ENCODE measurements at places on chromosomes 2 and 18. TPM values are rescaled to one million over a fixed set of nuclear protein-coding genes. Genes with fewer than 3 reads are reported as not detected.

- no peak for DNase-seq
Measured at GRCh38 chr2:181646415-181646987, 10.4 kb downstream of the CERKL start.

The PRSS56 gene
- not detected for total RNA-seq

DNA sequence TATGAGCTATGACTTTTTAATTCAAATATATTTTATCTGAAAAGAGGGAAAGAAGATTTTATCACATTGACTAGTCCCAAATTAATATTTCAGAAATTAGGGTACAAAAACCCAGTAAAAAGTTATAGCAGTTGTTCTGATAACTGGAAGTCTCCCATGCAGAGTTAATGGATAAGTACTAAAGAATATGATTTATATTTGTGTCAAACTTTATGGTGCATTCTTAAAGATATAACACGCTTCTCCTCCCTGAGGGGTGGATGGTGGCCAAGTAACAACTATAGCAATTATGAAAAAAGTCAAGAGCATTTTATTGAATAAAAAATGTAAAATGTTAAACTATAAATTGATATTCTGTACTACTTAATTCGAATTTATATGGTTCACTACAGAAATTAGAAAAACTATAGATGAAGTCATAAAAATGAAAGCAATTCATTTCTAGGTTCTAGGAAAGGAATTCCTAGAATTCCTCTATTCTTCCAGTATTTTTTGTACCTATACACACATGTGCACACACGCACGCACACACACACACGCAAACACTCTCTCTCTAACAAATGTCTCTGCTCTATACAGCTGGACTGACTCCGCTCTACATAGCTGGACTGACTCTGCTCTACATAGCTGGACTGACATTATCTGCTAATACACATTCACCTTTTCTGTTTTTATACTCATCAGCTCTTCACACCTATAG, 111.3 kb downstream of the PRELID3A start:
- DNase-seq: no peak

DNA sequence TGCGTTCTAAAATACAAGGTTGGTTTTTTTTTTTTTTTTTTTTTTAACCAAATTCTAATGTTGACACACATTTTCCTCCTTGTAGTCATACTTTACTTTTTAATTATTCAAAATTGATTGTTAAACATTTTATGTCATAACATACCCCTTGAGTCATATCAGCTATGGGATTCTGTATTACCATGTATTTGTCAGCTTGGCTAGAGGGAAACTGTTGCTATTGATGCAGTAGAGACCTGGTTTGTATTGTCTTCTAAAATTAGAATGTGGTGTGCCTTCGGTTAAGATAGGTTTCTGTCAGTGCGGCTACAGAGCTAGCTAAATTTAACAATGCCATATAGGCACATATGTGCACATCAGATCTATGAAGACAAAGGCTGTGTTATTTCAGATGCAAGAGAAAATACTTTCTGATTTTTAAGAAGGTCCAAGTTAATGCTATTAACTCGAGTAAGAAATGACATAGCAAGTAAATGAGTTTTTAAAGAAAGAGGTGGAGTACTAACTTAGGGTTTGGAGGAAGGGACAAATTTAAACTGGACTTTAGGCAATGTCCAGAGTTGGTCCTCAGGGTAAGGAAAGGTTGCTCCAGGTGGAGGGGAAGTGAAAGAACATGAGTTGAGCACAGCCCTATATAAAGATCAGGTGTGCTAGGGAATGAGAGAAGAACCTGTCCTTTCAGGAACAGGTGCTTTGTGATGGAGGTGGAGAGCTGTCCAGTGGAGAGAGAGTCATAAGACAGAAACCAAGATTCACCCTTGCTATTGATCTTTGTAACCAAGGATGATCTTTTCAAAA, 152.3 kb downstream of the PRPF40A start:
- DNase-seq: no peak

DNA sequence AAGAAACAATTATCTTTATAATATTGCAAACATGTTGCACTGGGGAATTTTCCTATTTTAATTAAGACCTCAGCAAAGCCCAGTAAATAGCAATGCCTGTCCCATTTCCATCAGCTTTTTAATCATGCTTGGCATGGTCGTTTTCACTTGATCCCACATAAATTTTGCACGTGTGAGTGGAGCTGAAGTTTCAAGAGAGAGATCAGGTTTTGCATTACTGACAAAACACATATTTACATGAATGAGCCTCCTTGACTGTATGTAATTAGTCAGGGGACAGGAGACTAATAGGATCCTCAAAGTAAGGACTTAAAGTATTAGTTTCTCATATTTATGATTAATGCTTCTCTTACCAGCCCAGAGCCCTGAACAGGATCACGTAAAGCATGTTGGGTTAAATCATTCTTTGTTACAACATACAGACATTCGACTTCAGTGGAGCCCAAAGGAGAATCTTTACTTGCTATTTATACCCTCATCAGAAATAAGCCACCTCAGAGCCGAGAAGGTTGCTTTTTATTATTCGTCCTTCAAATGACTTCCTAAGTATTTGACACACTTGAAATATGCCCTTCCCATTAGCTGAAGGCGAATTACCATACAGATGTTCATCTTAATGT, 711.3 kb downstream of the GALR1 start:
- DNase-seq: no peak

DNA sequence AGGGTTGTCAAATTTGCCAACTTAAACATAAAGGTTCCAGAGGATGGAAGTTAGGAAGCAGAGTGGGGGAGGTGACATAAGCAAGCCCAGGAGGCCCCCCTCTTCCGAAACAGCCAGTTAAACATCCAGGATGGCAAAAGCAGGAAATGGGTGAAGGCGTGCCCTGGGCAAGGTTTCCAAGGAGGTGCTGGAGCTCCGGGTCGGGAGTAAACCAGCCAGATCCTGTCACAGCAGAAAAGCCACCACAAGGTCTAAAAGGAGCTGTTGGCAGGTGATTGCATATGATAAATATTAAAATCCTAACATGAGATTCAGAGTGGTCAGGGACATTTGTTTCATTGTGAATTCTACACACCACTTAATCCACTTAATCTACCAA, 572.2 kb upstream of the SALL3 start:
- no peak for DNase-seq

DNA sequence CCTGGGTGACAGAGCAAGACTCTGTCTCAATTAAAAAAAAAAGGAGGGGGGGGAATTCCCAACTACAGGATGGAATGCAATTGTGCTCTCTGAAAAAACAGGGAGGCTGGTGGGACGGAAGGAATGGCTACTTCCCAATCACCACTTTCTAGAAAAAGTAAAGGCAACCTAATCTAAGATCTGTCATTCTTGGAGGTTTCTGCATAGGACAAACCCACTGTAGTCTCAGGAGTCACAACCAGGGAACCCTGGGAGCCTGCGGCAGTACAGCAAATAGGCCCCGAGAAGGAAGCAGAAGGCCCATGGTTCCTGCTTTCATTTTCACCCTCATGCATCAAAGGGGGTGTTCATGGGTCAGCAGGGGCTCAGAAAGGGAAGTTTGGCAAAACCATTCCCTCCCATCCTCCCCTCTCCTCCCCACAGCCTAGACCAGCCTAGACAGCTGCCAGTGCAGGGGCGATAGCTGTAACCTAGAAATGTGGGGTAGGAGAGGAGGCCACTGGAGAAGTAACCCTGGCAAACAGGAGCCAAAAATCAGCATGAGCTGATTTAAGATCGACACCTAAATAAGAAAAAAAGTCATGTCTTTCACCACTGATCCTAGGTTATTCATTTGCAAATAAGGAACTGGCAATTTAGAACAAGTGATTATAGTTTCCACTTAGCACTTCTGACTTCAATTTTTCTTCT, 48.0 kb downstream of the TRABD2A start:
- DNase-seq: no peak

DNA sequence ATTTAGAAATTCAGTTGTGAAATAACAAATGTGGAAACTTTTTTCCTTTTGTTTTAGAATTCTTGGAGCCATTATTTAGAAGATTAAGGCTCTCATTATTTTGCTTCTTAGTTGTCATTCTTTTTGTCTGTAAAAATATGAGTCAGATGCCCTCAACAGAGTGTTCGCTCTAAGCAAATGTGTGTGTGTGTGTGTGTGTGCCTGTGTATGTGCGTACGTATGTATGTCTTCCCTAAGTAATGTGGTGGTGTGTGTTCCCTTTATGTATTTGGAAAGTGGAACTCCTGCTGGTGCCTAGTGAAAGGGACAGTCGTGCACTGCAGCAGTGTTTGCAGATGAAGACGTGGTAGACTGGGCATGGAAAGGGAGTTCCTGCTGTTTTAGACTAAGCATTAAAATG, 27.5 kb downstream of the ZNF407 start:
- DNase-seq: no peak

DNA sequence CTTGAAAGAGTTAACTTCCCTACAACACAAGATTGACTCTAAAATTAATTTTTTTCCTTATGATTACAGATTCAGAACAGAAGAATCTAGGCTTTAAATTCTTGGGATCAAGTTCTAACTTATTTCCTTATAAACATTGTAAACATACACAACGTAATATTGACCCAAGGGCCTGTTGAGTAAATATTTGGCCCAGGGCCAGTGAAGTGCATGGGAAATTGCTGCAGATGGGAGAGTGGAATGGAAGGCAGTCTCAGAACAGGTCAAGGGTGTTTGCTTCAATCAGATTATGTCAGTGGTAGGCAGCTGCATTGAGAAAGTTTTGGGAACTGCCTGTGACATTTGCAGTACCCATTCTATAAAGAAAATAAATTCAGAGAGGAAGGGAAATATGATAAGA, 137.6 kb downstream of the MYO1B start:
- no peak for DNase-seq

DNA sequence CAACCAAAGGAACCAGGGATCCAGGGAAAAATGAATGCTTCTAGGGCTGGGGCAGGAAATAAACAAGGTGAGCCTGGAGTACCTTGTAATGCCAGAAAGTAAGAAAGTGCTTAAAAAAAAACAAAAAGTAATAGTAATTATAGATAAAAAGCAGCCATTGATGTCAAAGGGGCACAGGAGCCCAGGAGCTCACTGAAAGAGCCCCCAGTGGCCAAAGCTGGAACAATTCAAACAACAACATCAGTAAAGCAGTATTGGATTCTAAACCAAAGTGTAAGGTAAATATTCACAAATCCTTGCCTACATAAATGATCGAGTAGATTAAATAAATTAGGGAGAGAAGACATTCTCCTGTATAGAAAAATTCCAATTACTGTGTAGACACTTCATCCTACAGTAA, 114.3 kb upstream of the ARL4C start:
- no peak for DNase-seq

DNA sequence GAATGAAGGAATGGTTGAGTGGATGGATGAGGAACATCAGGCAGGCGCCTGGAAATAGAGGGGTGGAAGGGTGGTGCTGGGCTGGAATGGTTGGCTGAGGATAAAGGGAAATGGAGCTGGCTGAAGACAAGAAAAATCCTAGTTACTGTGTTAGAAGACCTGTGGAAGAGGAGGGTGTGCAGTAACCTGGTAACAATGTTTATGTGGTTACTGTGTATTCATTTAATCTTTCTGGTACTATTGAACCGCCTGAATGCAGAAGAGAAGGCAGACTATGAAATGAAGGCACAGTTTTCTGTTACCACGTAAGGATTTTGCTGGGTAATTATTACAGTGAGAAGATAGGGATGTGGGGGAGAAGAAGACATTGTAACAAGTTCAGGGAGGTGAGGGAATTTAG, 110.3 kb upstream of the MGAT5 start:
- DNase-seq: no peak

DNA sequence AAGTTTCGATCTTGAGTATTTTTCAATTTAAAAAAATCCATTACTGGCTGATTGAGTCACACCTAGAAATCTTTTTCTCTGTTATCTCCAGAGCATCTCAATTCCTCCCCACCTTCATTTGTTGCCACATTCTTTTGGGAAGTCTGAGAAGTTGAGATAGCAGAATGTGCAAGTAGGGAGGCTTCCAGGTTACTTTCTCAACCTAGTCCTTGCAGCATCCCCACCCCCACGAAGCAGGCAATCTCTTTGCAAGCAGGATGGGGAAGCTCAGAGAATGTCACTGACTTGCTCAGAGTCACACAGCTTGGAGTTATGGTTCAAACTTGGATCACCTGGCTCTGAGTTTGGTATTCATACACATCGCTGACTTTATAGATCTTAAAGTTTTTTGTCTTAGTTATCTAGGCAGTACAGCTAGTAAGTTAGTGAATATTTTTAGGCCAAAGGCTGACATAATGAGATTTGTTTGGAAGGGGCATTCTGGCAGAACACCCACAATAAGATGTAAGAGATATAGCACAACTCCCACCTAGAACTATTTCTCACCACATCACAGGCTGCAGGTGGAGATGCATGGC, 25.9 kb upstream of the LCLAT1 start:
- no peak for DNase-seq

- DNase-seq: no peak
Measured at GRCh38 chr2:82330155-82330554, 2025.6 kb upstream of the LRRTM1 start.

The ASB18 gene
- not detected for total RNA-seq

GRCh38 chr2:165725421-165725820, 68.6 kb downstream of the GALNT3 start:
- no peak for DNase-seq

- DNase-seq: no peak
Measured at GRCh38 chr2:316381-316780, 28.5 kb upstream of the ALKAL2 start.

The DPP4 gene
- 3.3 TPM for total RNA-seq

GRCh38 chr2:97747716-97748115, 34.3 kb downstream of the ZAP70 start:
- no peak for DNase-seq

All from H1 (cell line).